ENCODE measurements at places on chromosomes 3 and 15.

GRCh38 chr15:68023307-68024101, 30.6 kb upstream of the PIAS1 start:
- DNase-seq = no peak

GRCh38 chr3:132867956-132868355, 145.7 kb upstream of the NPHP3 start:
- no peak for DNase-seq

DNA sequence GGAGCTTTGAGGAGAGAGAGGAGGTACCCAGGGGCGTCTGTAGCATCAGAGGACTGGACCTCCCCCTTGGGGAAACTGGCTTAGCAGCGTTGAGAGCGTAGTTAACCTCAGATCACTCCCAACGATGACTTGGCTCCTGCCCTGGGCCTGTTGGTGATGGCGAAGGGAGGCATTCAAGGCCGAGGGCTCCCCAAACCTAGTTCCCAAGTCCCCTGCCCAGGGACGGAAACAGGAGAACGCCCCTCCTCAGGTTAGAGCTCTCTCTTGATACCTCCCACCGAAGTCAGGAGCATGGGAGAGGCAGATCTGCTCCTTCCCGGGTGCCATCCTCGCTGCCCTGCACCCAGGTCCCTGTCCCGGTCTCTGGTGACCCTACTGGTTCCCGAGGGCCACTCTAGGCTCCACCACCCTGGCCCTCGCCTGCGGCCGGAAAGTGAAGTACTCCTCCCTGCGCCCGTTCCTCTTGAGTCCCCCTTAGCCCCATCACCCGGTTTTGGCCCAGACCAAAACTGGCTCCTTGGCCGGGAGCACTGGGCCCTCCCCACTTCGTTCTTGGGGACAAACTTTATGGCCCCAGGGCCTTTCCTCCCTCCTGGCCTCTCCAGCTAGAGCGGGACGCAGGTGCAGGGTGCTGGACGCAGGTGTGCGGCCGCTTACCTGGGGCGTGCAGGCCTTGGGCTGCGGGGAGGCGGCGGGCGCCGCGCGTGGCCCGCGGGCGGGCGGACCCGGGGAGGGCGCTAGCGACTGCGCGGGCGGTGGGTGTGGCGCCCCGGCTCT, 2.6 kb upstream of the SKOR1 start:
- DNase-seq = no peak

GRCh38 chr3:135141160-135141559, 346.1 kb downstream of the EPHB1 start:
- DNase-seq = no peak

DNA sequence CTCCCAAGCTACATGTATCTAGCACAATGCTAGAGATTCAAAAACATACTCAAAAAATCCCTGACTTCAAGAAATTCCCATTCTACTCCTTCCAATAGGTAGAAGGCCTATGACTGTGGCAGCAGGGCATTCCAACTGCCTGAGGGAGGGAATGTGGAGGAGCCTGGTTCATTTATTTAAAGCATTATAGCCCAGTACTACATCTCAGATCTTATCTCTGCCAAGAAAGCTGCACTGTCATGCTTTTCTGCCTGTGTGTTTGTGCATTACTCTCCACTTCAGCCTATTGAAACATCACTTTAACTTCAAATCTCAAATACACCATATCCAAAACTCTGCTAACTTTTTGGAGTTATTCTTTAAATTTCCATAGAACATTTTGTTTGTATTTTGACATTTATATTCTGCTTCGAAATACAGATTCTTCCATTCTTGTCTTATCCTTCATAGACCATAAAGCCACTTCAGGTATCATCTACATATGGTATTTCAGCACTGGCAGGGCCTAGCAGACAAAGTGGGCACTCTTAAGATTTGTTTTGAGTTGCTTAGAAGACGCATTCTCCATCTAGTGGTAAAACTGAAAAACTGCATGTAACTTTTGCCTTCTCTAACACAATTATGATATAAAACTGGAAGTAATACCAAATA, 59.1 kb upstream of the NEDD4 start:
- DNase-seq = peak; percentile 4

DNA sequence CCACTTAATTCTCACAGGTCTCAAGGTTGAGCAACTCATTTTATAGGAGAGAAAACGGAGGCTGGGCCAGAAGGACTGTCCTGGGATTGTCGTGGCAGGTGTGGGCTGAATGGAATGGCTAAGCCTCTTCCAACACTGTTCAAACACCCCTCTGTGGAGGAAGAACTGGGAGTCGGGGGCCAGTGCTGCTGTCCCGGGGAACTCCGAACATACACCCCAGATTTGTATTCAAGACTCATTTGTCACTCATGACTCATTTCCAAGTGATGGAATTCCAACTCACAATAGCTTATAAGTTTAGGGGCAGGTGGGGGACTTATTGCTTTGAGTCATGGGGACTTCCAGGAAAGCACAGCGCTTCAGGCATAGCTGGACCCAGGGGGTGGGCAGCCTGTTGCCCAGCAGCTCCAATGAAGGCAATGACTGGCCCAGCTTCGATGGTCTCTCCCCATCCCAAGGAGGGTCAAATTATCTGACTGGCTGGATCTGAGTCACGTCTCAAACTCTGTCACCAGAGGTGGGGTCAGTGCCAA, 72.5 kb downstream of the TM2D3 start:
- no peak for DNase-seq

GRCh38 chr3:61381745-61382392, 130.6 kb upstream of the FHIT start:
- no peak for DNase-seq

DNA sequence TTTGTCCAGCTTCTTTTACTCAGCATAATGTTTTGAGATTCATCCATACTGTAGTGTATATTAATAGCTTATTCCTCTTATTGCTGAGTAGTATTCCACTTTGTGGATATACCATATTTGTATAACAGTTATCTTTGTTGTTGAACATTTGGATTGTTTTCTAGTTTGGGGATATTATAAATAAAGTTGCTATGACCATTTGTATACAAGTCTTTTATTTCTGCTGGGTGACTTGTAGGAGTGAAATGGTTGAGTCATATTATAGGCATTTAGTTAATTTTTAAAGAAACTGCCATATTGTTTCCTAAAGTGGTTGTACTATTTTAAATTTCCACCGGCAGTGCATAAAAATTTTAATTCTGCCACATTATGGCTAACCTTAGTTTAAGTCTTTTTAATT, 53.4 kb downstream of the RPL39L start:
- DNase-seq = no peak

GRCh38 chr15:89329329-89330084, 5.1 kb downstream of the POLG start:
- DNase-seq = peak; percentile 45

DNA sequence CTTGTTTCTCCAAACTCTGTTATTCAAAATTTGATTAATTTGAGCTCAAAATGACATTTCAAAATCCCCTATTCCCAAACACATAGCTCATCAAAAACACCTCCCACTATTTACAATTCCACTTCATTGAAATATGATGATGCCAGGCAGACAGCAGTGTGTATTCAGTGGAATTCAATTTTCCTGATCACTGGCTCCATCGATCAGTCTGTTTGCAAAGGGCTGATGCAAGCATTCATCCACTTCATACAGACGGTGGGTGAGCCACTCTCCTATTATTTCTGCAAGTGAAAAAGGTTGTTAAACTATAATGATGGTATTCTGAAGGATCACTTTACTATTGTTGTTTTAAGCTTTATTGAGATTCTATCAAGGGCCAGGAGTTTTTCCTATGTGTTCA, 90.7 kb downstream of the RTP4 start:
- no peak for DNase-seq

- DNase-seq = no peak
Measured at GRCh38 chr3:65503776-65504175, 534.9 kb downstream of the MAGI1 start.

DNA sequence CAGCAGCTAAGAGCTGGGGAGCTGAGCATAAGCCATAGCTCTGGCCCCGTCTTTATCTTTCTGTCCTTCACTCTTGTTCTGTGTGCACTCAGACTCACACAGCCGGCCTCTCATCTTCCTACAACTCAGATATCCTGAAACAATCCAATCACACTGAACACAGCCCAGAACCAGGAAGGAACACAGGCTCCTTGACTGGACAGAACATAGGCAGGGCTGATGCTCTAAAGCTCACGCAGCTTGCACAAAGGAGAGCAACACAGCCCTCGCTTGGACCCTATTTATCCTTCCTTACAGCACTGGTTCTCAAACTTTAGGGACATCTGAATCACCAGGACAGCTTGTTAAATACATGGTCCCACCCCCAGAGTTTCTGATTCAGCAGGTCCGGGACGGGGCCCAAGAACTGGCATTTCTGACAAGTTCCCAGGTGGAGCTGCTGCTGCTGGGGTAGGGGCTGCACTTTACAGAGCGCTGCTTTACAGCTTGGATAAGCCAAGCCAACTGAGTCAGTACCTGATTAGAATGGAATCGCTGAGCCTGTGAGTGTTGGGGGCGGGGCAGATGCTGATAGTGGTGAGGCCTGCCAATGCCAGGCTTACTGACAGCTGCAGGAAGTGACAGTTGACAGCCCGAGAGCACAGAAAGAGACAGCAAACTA, 65.1 kb downstream of the MRPL46 start:
- DNase-seq = peak; percentile 44

DNA sequence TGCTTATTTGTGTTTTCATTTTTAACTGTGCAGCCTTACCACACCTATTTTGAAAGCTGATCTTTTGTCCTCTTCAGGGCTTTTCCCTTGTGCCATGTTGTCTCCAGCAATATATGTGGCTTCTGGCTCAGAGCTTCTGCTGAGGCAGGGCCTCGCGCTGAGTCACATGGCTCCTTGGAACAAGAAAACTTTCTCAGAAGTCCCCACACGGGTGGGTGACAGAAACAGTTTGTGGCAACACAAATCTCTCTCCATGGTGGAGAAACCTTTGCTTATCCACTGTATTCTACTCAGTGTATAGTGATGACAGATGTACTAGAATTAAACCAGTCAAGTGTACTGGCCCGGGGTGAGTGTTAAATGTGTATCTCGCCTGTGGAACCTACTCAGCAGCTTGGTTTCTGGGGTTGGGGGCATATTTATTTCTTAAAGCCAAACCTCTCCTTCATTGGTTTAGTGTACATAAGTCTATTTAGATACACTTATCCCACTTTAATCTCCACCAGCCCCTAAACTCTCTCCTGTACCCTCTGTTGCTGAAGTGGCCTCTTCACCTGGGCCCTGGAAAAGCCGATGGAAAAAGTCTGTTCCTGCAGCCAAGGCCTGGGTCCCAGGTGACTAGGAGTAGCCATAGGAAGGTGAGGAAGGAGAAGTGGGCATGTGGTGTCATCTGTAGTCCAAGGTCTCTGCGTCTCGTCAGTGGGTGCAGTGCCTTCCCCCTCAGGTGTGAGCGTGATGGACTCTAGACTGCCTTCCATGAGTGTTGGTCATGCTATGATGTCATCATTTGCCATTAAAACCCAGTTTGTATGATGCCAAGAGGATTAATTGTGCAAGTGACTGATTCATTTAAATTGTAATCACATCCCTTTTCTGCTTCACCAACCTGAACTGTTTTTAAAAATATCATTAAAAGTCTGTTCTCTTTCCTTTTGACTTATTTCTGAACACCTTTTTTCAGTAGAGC, 3.2 kb upstream of the FBXL22 start:
- no peak for DNase-seq

DNA sequence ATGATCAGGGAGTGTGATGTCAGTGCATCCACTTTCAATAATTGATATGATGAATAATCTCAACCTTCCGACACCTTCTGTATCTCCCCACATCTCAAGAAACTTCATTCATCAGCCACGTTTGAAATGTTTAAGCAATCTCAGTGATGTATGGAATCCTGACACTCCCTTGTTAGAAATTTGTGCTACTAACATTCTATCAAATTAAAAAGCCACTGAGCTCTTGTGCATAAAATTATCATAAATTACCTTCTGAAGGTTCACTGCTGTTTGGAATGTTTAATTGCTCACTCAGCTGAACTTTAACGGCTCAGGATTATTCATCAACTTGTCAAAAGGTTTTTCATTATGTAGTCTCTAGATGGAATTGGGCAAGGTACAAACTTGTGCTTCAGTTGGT, 108.4 kb upstream of the DPH6 start:
- no peak for DNase-seq

GRCh38 chr3:156818890-156819289, 7.3 kb upstream of the LEKR1 start:
- DNase-seq = no peak

- no peak for DNase-seq
Measured at GRCh38 chr3:62367763-62368195, 5.6 kb downstream of the FEZF2 start.

GRCh38 chr3:10515884-10516495, 10.6 kb upstream of the ATP2B2 start:
- DNase-seq = no peak

GRCh38 chr15:41585127-41586047, 26.4 kb downstream of the TYRO3 start:
- peak; percentile 40 for DNase-seq

DNA sequence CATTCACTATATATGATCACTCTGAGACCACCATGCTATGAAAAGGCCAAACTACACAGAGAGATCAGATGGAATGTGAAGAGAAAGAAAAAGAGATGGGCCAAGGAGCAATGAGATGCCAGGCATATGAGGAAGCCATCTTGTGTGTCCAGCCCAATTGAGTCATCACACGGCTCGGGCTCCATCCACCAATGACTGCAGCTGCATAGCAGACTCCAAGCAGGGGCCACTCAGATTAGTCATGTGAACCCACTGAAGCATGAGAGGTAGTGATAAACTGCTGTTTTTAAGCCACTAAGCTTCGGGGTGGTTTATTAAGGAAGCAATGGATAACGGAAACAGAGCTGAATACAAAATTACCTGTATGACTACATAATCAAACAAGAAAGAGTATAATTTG, 185.9 kb downstream of the SUCLG2 start:
- no peak for DNase-seq

- DNase-seq = peak; percentile 80
Measured at GRCh38 chr3:13657660-13658435, 108.9 kb downstream of the FBLN2 start.
